HCEC 1CT (cell line): ENCODE measurements at places on chromosomes 7 and 10.

DNA sequence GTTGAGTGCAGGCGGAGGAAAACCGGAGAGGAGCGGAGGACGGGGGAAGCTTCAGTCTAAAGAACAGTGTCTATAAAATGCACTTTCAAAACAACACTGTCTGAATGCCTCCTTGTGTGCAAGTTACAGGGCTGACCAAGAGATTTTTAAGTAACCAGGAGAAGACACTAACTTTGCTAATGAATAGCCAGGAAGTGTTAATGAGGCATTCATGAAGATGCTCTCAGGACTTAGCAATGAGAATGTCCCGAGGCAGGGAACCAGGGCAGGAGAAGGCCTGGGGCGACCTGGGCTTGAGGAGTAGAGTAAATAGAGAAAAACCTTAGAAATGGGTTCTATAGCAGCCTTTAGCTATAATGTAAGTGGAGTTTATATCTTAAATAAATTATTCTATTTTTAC lies 312.1 kb downstream of the SKIDA1 start:
- no peak for DNase-seq

GRCh38 chr10:33190406-33190805 lies 144.1 kb downstream of the NRP1 start:
- DNase-seq = no peak

- peak; percentile 69 for DNase-seq
Measured at GRCh38 chr7:78226059-78226719, 427.6 kb downstream of the PHTF2 start.

DNA sequence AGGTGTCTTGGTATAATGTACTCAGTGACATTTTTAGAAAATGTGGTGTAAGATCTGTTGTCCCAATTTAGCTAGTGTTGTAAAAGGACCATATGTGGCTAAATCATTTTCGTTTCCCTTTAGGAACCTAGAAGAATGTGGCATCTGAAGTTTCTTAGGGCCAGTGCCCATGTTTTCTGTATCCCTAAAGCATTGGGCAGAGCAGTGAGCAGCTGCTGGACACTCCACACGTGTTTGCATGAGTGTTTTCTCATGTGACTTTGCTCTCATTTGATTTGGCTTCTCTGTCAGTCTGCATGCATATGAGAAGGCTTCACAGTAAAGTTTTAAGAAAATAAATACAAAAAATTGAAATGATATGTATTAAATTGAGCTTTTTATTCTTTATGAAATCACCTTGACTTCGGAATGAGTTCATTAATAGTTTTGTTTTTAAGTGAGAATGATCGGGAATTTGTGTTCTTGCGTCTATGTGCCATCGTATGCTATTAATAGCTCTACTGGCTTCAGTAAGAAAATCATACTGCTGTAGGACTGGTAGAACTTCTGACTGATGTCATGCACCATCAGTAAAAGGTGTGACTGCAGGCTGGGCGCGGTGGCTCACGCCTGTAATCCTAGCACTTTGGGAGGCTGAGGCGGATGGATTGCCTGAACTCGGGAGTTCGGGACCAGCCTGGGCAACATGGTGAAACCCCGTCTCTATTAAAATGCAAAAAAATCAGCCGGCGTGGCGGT lies 61.3 kb downstream of the RBM33 start:
- no peak for DNase-seq

- no peak for DNase-seq
Measured at GRCh38 chr10:132184816-132185593, 1.7 kb upstream of the DPYSL4 start.

DNA sequence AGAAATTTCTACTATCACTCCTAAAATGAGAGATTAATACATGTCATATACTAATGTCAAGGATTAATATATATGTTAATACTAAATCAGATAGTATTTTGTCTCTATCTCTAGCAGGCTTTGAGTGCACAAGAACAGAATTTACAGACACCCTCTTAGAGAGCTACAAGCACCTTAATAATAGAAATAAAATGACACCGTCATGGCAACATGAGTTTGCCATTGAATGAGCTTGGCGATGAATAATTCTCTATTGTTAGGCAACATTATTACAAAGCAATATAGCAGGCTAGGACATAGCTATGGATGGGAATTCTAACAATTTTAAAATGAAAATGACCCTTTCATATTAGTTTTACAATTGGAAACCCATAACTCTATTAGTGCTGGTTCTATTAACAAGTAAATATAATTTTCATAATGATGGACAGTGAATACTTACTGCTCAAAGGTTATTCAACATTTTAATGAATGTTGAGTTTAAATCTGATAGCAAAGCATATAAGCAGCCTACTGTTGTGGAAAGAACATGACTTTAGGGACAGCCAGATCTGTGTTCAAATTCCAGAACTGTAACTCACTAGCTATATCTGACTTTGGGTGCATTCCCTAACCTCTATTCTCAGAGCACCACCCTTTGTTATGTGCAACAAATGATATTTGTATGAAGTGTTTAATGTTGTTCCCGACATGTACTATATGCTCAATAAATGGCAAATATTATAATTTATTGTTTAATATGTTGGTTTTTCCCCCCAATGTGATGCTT lies 184.5 kb upstream of the DKK1 start:
- DNase-seq = peak; percentile 20

DNA sequence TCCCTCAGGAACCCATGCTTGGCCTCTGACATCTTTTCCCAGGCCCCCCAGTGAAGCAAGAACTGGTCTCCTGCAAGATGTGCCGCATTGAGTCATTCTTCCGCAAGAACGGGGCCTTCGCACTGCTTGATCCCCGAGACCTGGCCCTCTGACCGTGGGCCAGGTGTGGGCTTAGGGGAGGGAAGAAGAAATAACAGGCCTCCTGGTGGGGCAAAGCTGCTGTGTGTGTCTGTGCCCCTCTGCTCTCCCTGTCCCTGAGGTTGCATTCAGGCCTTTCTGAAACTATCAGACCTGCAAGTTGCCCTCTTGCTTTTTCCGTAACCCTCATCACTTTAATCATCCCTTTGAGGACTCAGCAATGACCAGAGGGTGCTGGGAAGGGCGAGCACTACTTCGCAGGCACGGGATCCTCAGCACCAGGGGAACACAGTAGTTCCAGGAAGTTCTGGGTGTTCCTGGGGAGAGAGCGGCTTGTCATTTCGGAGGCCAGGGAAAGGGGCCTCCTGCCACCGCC lies 6.0 kb downstream of the ATP6V1F start:
- DNase-seq = no peak

DNA sequence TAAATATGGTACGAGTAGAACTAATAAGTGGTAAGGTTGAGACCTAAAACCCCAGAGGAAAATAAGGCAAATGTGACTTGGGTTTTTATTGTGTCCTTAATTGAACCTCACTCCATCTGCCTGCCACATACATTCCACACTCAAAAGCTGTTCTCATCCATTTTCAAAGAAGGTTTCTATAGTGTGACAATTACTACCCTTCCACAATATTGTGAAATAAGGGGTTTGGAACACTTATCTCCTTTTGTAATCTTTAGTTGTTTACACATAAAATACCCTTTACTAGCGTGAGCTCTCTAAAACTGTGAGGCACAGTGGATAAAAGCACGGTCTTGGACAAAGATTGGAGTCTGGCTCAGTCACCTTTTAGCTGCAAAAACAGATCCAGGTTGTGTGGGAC lies 166.6 kb downstream of the THSD7A start:
- DNase-seq = no peak

DNA sequence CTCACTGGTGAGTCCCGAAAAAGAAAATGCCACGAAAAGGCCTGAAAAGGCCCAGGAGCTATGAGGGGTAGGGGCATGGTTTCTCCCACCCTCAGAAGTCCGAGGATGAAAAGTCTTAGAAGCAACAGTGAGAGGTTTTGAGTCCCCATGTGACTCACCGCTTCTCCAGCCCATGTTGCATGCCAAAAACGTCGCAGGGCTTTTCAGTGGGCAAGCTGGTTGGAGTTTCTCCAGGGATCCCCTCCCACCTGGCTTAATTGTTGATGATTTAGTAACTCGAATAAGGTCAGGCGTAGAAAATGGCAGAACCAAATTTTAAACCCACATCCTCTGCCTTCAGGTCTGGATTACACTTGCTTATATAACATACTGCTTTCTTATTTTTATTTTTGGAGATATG lies 96.3 kb upstream of the ARMC3 start:
- no peak for DNase-seq

- DNase-seq = no peak
Measured at GRCh38 chr7:92755680-92756079, 80.7 kb downstream of the CDK6 start.

DNA sequence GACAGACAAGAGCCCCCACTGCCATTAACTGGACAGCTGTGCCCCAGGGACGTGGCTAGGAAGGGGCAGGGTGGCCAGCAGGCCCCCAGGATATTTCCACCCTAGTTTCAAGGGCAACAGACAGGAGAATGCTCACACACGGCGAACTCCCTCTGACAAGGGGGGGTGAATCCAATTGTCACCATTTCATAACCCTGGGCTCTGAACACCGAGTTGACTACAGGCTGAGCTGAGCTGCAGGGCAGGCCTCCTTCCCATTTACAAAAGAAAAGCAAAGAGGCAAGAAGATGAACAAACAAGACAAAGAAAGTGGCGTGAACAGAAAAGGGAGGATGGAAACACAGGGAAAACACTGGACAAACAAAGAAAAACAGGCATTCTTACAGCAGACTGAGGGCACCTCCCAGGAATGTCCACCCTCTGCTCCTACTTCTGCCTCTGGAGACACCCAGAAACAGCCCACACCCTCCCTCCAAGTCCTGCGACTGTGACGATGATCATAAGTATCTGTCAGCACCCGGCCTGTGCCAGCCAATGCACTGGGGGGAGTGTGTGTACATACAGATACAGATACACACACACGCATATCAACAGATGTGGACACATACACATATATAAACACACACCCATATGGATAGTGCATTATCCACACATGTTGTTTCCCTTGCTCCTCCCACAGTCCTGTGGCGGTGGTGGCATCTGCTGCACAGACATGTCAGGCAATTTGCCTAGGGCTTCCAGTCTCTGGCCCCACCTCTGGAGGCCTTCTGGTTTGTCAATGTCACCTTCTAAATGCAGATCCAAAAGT lies 66.2 kb downstream of the FAM53B start:
- no peak for DNase-seq

GRCh38 chr7:4238861-4239260 lies 443.2 kb upstream of the FOXK1 start:
- no peak for DNase-seq

DNA sequence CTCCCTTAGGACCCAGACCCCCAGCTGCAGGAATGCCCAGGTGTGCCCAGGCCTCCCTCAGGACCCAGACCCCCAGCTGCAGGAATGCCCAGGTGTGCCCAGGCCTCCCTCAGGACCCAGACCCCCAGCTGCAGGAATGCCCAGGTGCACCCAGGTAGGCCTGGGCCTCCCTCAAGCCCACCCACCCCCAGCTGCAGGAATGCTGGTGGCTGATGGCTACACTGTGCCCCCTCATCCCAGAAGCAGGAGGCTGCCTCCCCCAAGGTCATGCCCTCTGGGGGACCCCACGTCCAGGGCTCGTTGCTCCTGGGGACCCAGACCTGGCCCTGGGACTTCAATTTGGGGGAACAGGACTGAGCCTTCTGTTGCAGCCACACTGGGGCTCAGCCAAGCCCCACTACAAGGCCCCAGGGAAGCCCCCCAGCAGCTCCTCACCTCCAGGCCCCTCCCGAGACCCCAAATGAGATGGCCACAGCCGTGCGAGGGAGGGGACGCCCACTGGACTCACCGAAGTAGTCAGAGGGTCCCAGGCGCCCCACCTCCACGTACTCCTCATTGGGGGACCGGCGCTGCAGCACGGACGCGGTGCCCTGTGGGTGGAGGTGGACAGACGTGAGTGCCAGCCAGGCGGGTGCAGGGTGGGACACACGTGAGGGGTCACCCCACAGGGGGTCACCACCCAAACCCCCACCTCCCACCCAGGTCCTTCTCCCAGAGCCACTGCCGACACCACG lies 31.4 kb upstream of the PDGFA start:
- DNase-seq = no peak

DNA sequence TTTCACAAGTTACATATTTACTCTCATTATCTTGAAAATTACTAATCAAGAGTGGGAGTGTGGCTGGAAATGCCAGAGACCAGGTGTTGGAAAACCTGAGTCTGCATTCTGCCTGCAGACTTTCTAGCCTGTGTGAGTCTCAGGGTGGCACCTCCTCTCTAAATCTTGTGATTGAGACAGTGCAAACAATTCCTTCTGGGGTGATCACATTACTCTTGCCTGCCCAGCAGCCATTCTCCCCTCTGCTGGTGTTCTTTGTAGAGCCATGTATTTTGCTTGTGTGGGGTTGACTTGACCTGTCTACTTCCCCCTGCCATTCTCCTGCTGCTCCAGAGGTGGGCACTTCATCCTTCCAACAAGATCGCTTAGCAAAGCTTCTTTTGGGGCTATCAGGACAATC lies 101.1 kb downstream of the RAPGEF5 start:
- no peak for DNase-seq

- DNase-seq = no peak
Measured at GRCh38 chr7:132575982-132576720, at the start of gene PLXNA4. Gene PLXNA4 (minus strand): TSS chr7:132576470. CDS start chr7:132508693, 67,777 bp downstream.

DNA sequence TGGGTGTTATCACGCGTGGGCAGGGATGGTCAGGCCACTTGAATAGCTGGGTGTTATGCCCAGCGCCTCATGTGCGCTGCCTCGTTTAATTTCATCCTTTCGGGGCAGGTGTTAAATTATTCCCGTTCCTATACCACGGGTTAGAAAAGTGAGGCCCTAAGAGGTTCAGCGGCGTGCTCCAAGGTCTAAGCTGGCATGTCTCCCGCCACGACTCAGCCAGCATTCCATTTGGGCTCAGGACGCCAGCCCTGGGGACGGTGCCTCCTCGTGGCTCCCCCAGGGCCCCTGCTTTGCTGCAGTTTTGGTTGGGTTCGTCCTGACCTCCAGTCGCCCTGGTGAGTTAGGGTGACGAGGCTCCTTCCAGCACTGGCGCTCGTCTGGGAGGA lies 124.5 kb downstream of the TRRAP start:
- no peak for DNase-seq

- DNase-seq = no peak
Measured at GRCh38 chr7:24924375-24924774, 55.6 kb downstream of the OSBPL3 start.

DNA sequence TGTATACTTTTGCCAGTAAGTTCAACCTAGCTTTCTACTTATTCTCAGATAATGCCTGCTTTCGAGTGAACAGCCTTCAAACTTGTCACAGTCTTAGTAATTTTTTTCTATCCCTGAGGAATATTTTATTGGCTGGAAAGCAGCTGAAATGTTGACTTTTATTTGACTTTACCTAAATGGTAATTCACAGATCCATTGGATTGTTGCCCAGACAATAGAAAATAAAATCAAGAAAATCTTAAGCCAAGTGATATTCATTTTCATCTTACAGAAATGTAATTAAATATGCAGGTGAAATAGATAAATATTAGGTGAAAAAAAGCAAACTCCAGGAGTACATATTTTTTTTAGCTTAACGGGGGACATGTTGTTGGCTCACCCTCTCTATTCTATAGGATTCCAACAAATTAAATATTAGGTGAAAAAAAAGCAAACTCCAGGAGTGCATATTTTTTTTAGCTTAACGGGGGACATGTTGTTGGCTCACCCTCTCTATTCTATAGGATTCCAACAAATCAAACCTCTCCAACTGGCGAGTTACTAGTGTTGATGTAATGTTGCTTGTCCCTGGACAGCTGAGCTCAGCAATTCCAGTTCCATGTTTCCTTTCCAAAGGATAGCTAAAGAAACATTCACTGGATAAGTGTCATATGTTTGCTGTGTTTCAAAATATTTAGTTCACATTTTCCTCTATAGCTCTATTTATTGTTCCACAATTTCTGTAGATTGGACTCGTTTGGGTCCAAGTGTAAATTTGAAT lies 4.2 kb downstream of the TMEM26 start:
- no peak for DNase-seq
